ENCODE measurements at places on chromosomes 2 and 18. TPM values are rescaled to one million over a fixed set of nuclear protein-coding genes. Genes with fewer than 3 reads are reported as not detected.

DNA sequence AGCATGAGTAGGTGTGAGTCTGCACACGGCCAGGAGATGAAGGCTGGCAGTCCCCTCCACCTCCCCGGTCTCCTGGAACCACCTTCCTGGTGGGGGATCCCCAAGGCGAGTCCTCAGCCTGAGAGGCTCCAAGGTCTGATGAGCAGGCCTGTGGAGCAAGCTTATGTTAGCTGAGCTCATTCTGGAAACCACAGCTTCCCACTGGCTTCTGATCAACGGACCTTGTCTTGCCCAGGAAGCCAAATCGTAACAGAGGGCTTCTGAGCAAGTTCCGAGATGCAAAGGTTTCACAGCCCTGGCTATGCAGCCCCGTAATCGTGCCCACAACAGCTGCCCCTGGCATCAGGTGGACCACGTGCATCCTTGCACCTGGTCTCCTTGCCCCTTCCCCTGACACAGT is 28.8 kb upstream of the GPR55 start:
- no peak for DNase-seq

DNA sequence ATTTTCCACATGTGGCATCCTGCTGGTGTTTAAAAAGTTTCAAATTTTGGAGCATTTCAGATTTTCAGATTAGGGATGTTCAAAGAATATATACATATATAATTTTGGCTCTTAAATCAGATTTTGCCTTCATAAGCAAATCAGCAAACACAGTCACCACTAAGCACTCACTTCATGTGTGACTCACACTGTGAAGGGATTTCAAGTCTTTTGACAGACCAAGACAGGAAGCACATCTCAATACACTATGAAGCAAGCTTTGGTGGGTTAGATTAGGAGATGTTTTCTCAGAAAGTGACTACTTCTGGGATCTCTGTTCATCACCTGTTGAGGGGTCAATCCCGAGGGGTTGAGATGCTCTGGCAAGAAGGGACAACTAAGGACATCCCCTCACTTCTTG is 227.8 kb upstream of the RBBP8 start:
- DNase-seq: no peak

- DNase-seq: no peak
Observed at GRCh38 chr2:217903142-217903858, 99.5 kb downstream of the TNS1 start.

GRCh38 chr2:101133492-101134100 is 17.6 kb downstream of the TBC1D8 start:
- no peak for DNase-seq

GRCh38 chr2:234964631-234965461 is 13.0 kb downstream of the SH3BP4 start:
- no peak for DNase-seq

DNA sequence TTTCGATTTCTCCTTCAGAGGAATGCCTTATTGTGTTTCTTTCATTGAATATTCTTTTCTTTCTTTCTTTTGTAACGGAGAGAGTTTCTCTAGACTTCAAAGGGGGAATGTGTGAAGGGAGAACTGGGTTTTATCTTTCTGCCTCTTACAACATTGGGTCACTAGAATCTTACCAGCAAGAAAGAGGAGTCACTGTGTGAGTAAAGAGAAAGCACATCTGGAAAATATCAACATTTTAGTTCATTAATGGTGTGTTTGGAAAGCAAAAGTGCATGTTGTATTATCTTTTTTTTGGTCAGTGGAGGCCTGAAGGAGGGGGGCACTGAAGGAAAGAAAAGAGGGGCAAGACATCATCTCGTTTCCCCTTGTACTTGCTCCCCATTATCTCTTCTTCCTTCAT is 86.6 kb upstream of the THOC1 start:
- DNase-seq: no peak

The KCNIP3 gene
- polyA plus RNA-seq: not detected

The TMEM178A gene
- polyA plus RNA-seq: not detected
